Activated CD8-positive, alpha-beta T cell treated with anti-CD3 and anti-CD28 coated beads for 36 hours (primary cell): ENCODE measurements at places on chromosomes 1 and 21. TPM values are rescaled to one million over a fixed set of nuclear protein-coding genes. Genes with fewer than 3 reads are reported as not detected.

The CD34 gene
- total RNA-seq = 0.04 TPM

The AMPD1 gene
- total RNA-seq = not detected

The FMO2 gene
- not detected for total RNA-seq

The SPRR1B gene
- not detected for total RNA-seq

The MPC2 gene
- 64.9 TPM for total RNA-seq

The IL6R gene
- 2.2 TPM for total RNA-seq

The PPFIA4 gene
- total RNA-seq = 79.9 TPM

The MEAF6 gene
- total RNA-seq = 74.0 TPM

The ARTN gene
- 0.36 TPM for total RNA-seq

The SLC1A7 gene
- total RNA-seq = not detected

The BTBD8 gene
- total RNA-seq = 1.3 TPM

The LINGO4 gene
- total RNA-seq = not detected

The PDZK1IP1 gene
- not detected for total RNA-seq

The FAM110D gene
- total RNA-seq = not detected

The FBLIM1 gene
- not detected for total RNA-seq

The DPH2 gene
- 34.1 TPM for total RNA-seq
